ENCODE measurements at places on chromosomes 12 and 14.

DNA sequence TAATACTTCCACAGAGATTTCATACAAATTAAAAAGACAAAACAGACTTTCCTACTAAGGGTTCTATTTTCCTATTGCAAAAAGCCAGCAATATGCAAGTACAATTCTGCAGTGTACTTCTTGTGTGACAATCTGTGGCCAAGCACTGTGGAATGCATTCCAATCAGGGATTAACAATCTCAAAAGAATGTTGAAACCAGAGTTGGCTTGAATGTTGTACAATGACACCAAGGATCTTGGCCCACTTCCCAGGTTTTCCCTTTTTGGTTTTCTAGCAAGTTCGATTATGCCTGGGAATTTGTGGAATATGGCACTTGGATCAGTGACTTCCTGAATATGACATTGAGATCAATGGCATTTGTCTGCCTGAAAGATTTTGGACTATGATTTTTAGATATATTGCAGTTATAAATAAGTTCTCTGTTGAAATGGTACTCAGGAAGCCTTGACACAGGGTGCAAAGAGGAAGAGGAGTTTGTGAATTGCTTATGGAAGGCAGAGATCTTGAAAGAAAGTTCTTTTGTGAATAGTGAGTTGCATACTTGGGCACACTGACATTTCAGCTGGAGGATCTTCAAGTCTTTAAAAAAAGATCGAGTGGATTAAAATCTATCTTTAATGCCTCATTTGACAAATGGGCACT, 81.4 kb upstream of the FERMT2 start:
- DNase-seq = peak; percentile 83

DNA sequence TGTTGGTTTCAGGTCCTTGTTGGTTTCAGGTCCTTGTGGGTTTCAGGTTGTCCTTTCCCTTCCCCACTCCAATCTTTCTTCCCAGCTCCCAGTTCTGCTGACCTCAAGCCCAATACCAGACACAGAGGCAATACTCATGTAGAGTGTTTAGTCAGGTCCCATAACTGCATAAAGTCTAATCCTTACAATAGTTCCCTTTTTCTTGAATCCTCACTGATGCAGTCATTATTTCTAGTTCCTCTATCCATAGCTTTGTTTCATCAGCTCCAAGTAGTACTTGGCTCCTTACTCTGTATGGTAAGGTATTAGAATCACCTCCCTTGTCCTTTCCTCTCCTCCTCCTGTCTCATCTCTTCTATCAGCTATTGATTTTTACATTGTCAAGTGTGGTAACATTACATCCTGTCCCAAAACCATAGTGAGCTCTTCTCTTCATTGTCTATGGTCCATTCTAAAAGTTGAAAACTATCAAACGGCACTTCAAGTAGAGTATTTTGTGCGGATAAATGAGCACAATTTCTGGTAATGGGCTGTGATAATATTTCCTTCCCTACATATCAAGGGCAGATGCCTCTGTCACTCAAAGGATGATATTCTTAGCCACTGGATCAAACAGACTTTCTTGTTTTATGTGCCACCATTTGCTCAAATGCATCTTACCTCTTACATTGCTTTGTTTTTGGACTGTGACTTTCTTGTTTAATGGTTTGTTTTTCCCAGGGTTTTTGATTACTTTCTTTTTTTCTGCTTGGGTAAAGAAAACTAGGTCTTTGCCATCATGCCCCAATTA, 57.2 kb upstream of the JDP2 start:
- DNase-seq = no peak

DNA sequence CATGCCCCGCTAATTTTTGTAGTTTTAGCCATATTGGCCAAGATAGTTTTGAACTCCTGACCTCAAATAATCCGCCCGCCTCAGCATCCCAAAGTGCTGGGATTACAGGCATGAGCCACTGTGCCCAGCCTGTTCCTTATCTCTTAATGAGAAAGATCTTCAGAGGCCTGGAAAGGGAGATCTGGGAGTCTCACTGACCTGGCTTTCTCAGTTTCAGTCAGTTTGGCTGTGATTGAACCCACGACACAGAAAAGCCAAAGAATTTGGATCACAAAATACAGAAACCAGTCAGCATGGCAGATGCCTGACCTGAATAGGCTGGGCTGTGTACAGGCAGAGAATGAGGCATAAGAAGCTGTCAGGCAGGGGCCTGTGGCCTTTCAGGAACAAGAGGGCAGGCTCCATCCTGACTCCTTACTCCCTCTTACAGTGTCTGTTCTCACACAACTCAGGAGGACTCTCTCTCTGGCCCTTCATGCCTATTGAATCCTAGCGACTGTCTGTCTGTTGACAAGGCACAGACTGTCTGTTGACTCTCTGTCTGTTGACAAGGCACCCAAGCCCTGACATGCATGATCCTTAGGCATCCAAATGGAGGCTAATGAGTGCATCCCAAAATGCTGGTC, 366.5 kb upstream of the CCDC196 start:
- DNase-seq = no peak

GRCh38 chr12:69007101-69007854, 74.3 kb upstream of the CPM start:
- DNase-seq = peak; percentile 82

GRCh38 chr14:33617154-33617553, 333.7 kb downstream of the EGLN3 start:
- DNase-seq = peak; percentile 88

DNA sequence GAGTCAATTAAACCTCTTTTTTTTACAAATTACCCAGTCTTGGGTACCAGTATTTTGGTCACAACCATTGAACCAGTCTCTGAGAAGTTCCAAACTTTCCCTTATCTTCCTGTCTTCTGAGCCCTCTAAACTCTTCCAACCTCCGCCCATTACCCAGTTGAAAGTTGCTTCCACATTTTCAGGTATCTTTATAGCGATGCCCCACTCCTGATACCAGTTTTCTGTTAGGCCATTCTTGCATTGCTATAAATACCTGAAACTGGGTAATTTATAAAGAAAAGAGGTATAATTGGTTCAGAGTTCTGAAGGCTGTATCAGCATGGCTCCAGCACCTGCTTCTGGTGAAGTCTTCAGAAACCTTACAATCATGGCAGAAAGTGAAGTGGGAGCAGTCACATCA, 31.7 kb downstream of the TTC5 start:
- DNase-seq = no peak

DNA sequence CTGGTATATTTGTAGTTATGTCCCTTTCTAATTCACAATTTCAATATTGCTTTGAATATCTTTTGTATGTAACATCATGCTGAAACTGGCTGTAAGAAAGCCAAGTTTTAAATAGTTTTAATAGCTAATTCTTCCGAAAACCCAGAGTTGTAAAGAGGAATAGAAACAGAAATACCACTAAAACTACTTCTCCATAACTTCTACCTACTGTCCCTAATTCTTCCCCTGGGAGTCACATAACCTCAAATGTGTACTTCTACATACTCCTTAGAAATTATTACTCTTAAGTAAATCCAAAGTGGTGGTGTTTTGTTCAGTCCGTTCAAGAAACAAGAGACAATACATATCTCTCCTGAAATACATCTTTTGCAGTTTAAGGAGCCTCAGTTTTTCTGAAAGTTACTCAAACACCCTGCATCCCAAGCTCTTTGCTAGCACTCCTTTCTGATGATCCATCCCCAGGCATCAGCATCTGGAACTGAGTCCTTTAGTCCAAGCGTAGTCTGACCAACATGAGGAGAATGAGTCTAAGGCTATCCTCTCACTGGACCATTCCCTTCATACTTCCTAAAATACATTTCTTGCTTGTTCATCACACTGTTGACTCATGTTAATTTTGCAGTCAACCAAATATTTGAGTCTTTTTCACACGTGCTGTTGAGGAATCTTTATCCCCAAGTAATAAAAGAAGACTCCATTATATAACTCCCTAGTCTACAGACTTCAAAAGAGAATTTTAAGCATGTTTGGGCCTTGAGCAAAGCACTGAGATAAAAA, 214.3 kb upstream of the NUDT4 start:
- peak; percentile 30 for DNase-seq

- DNase-seq = no peak
Observed at GRCh38 chr12:30180602-30181001, 396.9 kb upstream of the TMTC1 start.

GRCh38 chr14:77055306-77055705, 26.8 kb upstream of the IRF2BPL start:
- no peak for DNase-seq

GRCh38 chr14:103882503-103883262, 35.3 kb upstream of the PPP1R13B start:
- no peak for DNase-seq

DNA sequence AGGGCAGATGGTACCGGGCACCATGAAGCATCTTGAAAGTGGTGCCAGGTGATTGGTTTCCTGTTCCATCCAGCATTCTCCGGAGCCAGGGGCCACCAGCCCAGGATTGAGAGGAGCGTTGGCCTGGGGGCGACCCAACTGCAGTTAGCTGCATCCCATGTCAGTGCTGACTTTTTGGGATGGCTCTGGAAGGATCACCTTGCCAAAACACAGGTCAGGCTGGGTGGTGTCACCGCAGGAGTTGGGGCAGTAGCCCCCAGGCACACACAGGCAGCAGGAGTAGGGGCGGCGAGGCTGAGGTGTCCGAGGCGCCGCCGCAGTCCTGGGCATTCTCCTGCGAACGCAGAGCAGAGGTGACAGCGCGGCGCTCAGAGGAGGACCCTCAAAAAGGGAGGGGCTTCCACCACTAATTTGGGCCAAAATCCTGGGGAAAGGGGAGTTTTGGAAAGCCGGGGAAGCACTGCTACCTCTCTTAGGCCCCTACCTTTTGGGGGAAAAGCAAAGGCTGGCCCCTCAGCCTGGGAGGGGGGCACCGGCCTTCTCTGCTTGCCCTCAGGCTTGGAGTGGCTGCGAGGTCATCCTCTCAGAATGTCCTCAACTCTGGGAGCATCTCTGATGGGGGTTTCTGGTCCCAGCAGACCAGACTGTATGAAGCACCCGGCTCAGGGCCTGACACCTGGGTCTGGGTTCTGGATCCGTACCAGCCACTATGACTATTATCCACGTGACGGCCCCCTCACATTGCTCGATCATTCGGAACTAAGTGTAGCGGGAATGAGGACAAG, 26.7 kb upstream of the LRTM2 start:
- no peak for DNase-seq

GRCh38 chr14:55614304-55614703, 34.3 kb downstream of the KTN1 start:
- DNase-seq = no peak

GRCh38 chr12:104624529-104624928, 167.8 kb downstream of the CHST11 start:
- no peak for DNase-seq

- DNase-seq = peak; percentile 23
Observed at GRCh38 chr14:26730929-26731618, 133.2 kb upstream of the NOVA1 start.

- DNase-seq = no peak
Observed at GRCh38 chr12:89729946-89730459, 21.4 kb upstream of the ATP2B1 start.

- peak; percentile 64 for DNase-seq
Observed at GRCh38 chr14:103198131-103199105, 75.2 kb downstream of the TNFAIP2 start.

DNA sequence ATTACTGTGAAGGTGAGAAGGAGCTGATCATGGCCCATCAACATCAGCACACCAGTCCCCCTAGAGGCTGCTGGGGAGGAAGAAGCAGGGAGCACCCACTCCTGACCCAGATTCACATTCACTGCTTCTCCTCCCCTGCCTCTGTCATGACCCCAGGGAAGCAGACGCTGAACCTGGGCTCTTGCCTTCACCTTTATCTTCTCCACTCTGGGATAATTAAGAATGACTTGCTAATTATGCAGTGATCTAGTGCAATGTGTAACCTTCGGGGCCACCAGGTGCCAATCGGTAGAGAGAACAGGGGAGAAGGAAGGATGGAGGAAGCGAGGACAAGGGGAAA, 44.4 kb upstream of the IQSEC3 start:
- no peak for DNase-seq

DNA sequence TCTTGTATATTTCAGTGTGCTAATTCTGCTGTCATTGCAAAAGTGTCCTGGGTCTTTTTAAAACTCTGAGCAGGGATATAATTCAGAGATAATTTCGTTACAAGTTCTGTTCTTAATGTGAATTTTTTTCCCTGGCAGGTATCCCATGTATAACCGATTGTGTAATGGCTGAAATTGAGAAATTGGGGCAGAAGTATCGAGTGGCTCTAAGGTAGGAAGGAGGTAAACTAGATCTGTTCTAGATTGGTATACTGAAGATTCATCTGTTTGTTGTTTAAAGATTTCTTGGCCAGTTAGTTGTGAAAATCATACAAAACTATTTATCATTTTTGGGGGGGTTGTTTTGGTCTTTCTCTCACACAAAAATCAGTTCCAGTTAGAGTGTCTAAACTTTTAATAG, 10.2 kb downstream of the FCF1 start:
- no peak for DNase-seq

- peak; percentile 88 for DNase-seq
Observed at GRCh38 chr14:68951035-68951797, 27.9 kb downstream of the ACTN1 start.

DNA sequence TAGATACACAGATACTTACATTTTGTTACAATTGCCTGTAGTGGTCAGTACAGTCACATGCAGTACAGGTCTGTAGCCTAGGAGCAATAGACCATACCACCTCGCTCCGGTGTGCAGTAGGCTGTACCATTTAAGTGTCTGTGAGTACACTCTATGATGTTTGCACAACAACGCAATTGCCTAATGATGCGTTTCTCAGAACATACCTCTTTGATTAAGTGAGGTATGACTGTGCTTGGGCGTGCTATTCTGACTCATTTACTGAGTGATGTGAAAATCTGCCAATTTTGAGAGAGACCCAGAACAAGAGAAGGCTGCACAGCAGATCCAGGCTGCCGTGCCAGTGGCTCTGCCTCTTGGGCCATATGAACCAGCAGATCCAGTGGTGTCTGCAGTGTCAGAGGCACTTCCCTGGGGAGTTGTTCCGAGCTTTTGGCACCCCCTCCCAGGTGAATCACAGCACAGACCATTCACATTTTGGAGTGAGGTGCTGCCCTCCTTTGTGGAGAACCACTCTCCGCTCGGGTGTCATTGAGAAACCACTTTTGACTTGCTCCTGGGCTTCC, 20.4 kb downstream of the DLK1 start:
- DNase-seq = peak; percentile 92

- no peak for DNase-seq
Observed at GRCh38 chr14:80930095-80930494, 11.4 kb downstream of the CEP128 start.

- no peak for DNase-seq
Observed at GRCh38 chr14:104624939-104625338, 20.4 kb upstream of the TMEM179 start.

All from choroid plexus epithelial cell (primary cell).